ENCODE measurements at places on chromosomes 11 and 22. TPM values are rescaled to one million over a fixed set of nuclear protein-coding genes. Genes with fewer than 3 reads are reported as not detected.

ARRB1 gene
- 69.4 TPM for total RNA-seq

SNX32 gene
- total RNA-seq: 0.44 TPM

DNA sequence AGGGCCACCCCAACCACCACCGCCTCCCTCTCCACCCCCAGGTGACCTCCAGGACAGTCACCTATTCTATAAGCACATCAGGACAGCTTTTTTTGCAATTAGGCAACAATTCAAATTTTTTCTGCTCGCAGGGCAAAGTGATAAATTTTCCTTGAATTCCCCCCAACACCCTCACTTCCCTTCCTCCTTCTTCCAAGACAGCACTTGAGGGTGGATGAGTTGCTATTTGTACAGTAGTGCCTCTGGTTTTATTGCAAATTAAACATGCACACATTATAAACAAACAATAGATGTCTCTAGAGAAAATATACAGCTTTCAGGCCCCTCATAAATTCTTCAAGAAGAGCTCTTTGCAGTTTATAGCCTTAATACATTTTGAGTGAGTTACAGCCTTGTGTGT lies 80.9 kb upstream of the USP47 start:
- no peak for DNase-seq
- H3K4me1 ChIP-seq: no peaks in the 10 kb centered on the region
- H3K4me3 ChIP-seq: no peak overlapping the region
- H3K36me3 ChIP-seq: no peaks in the 10 kb centered on the region
- H3K27ac ChIP-seq: no peak overlapping the region
- peaks cover 13% of the 10 kb centered on the region for H3K27me3 ChIP-seq

GRCh38 chr11:70137383-70137782 lies 59.3 kb downstream of the ANO1 start:
- no peaks in the 10 kb centered on the region for H3K4me1 ChIP-seq
- H3K36me3 ChIP-seq: no peaks in the 10 kb centered on the region
- H3K27me3 ChIP-seq: peaks cover 17% of the 10 kb centered on the region
- no peak overlapping the region for H3K4me3 ChIP-seq
- DNase-seq: no peak

GRCh38 chr11:62450543-62451240 lies 31.9 kb downstream of the SCGB1A1 start:
- H3K4me3 ChIP-seq: no peak overlapping the region
- no peaks in the 10 kb centered on the region for H3K36me3 ChIP-seq
- DNase-seq: no peak
- H3K4me1 ChIP-seq: no peaks in the 10 kb centered on the region
- peaks cover 20% of the 10 kb centered on the region for H3K27me3 ChIP-seq

- H3K36me3 ChIP-seq: no peaks in the 10 kb centered on the region
- no peaks in the 10 kb centered on the region for H3K4me1 ChIP-seq
- H3K27ac ChIP-seq: no peak overlapping the region
- no peak for DNase-seq
Measured at GRCh38 chr11:130478204-130478701, 29.8 kb downstream of the ADAMTS15 start.

PHF21B gene
- 0.68 TPM for total RNA-seq

DNA sequence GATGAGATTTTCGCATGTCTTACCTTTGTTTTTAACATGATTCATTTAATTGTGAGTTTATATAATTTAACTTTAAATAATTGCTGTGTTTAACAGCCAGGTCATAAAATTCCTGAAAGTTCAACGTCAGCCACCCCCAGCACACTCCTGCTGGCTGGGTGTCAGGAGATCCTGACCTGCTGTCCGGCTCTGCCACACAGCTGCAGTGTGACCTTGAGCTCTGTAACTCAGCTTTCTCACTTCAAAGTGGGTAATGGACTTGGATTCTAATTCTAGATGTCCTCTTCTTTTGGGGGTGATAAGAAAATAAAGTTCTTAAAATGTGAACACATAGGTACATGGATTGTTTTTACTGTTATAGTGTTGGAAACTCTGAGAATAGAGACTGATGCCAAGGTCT lies 10.9 kb downstream of the VPS26B start:
- no peak for DNase-seq
- no peak overlapping the region for H3K27ac ChIP-seq
- H3K27me3 ChIP-seq: no peaks in the 10 kb centered on the region
- H3K36me3 ChIP-seq: peaks cover 37% of the 10 kb centered on the region
- no peak overlapping the region for H3K4me3 ChIP-seq

MUC5B gene
- total RNA-seq: not detected

C11orf86 gene
- total RNA-seq: not detected

TBX1 gene
- total RNA-seq: 1.2 TPM

SYT7 gene
- total RNA-seq: not detected
